Heart right ventricle (tissue), 16 donors: ENCODE measurements at places on chromosomes 2 and 18. TPM values are rescaled to one million over a fixed set of nuclear protein-coding genes. Genes with fewer than 3 reads are reported as not detected.

The ATG9A gene
- polyA plus RNA-seq, result 14.1 TPM

The REG3A gene
- not detected for polyA plus RNA-seq

DNA sequence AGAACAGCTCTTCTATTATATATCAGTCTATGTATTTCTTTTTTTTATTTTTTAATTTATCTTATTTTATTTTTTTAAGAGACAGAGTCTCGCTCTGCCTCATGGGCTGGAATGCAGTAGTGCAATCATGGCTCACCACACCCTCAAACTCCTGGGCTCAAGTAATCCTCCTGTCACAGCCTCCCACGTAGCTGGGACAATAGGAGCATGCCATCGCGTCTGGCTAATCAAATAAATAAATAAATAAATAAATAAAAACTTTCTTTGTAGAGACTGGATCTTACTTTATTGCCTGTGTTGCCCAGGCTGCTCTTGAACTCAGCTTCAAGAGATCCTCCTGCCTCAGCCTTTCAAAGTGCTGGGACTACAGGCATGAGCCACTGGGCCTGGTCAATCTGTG is 117.0 kb downstream of the RBMS1 start:
- DNase-seq, result no peak

GRCh38 chr2:96985181-96985945 is 1.0 kb downstream of the FAM178B start:
- no peak for DNase-seq
